Stimulated activated CD4-positive, alpha-beta T cell treated with anti-CD3 and anti-CD28 coated beads, Interleukin-2, amount 100 ng/mL, for 24 hours (primary cell): ENCODE measurements at places on chromosomes 16 and 17.

GRCh38 chr17:33363475-33363874 is 70.4 kb upstream of the ASIC2 start:
- no peak for DNase-seq

DNA sequence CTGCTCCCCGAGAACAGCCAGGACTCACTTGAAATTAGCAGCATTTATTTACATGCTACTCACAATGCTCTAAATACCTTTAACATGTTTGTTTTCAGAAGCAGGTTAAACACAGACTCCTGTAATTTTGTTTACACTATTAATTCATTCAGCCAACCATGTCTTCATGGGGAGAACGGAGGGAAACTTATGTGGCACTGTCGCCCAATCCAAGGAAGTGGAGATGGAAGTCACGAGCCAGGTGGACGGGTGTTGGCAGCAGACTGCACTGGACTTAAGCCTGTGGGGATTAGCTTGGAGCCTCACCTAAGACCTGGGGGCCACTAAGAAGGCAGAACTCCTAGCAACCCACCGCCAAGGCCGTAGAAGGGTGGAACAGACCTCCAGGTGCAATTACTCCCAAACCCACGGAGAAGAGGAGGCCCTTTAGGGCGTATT is 8.8 kb upstream of the GFAP start:
- no peak for DNase-seq

GRCh38 chr17:37740915-37741314 is 3.9 kb downstream of the HNF1B start:
- no peak for DNase-seq

DNA sequence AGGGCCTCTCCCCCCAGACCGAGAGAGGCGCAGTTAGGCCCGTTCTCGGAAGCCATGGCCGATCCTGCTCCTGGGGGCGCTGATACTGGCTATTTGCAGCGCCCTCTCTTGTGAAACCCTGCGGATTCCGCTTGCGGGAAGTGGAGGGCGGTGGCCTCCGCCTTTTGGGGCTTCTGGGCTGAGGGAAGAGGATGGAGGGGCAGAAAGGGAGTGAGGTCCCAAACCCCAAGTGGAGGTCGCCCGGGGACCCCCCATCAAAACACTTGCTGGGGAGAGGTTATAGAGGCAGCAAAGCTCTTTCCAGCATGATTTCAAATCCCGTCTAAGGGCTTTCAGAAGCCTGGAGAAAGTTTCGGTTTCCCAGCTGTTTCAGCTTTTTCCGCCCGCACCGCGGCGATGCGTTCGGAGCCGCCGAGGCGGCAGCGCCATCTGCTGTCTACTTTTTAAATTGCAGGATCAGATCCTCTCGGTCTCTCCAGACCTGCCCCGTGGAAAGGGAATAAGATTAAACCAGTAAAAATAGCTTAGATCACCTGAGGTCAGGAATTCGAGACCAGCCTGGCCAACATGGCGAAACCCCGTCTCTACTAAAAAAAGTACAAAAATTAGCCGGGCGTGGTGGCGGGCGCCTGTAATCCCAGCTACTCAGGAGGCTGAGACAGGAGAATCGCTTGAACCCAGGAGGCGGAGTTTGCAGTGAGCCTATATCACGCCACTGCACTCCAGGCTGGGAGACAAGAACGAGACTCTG is 15.8 kb downstream of the SNX20 start:
- peak; percentile 90 for DNase-seq

DNA sequence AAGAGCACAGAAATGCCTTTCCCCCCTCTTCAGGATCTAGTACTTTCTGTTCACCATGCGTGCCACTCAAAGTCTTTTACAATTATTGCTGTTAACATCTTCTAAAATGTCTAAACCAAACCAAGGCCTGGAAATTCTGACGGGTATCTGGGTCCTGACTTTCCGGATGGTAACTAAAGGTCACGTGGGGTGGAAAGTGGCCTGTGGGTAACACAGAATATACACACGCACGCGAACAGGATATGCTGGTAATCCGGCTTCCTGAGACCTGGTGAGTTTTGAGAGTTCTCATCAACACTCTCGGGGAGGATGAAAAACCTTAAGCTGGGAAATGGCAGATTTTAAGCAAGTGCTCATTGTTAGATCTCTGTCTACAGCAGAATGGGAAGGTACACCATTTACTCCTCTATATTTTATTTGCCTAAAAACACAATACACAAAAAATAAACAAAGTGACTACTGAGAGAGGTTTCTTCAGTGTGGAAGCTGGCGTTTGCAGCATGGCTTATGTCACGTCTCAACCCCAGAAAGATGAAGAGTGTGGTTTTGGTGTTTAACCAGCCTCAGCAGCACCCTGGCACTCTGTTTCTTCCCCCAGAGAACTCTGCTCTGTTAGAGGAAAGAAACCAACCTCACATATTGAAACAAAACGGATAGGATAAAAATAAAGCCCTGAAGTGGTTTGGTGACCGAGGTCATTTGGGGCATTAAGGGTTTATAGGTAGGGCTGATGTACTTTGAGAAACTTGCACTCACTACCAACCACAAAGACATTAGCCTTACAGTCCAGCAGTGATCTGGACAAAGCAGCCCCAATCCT is 37.3 kb downstream of the SMG6 start:
- peak; percentile 84 for DNase-seq

DNA sequence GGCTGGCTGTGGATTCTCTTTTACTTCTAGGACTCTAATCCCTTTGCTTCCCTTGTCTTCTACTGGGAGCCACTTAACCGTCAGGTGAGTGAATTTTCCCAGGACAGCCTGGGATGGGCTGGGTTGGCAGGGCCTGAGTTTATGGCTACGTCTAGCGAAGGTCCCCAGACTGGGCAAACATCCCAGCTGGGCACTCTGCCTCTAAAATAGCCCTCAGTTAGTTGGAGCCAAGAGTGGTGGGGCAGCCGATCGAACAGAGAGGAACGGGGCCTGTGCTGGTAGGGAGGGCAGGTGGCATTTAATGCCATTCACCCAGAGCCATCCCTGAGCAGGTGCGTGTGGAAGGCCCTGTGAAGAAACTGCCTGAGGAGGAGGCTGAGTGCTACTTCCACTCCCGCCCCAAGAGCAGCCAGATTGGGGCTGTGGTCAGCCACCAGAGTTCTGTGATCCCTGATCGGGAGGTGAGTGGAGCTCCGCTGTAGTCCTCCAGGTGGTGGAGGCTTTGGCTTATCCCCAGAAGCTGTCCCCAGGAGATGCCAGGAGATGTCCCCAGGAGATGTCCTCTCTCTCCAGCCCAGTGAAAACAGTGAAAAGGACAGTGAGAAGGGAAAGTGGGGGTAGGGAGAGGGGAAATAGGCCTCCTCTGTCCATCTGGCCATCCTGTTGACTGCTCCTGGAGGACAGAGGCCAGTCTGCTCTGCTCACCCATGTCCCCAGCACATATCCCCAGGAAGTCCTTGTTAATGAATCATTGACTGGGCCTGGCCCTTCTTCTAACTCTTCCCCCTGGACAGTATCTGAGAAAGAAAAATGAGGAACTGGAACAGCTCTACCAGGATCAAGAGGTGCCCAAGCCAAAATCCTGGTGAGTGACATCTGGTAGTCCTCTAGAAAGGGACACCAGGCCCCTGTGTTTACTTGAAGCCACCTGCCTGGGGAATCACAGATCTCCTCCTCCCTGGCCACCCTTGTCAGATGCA is 4.4 kb downstream of the PNPO start:
- DNase-seq, result no peak

DNA sequence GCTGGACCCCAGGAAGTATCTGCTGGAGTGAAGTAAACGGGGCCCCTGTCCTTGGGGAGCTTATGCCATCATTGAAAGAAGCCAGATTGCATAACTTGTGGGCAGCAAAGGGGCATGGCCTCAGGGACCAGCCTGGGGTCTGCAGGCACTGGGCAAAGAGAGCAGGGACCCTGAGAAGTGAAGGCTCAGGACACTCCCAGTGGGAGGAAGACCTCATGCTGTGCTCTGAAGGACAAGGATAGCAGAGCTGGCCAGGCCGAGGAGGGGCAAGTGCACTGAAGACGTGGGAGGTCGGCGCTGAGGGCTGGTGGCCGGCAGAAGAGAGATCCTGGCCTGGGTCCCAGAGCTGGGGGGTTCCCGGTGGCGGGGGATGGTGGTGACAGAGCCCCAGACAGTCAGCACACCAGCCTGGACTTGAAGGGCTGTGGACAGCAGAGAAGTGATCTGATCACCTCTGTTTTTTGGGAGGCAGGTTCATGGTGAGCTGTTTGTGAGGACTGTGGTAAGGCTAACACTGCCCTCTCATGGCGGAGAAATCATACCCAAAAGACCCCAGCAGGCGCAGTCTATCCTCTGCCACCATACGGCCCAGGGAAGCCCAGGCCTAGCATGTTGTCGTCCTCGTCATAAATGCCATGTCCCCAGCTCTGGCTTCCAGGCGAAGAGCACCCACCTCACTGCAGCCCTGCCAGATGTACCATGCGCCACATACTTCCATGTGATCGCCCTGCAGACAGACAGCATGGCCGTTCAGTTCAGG is 7.1 kb upstream of the CNP start:
- no peak for DNase-seq

DNA sequence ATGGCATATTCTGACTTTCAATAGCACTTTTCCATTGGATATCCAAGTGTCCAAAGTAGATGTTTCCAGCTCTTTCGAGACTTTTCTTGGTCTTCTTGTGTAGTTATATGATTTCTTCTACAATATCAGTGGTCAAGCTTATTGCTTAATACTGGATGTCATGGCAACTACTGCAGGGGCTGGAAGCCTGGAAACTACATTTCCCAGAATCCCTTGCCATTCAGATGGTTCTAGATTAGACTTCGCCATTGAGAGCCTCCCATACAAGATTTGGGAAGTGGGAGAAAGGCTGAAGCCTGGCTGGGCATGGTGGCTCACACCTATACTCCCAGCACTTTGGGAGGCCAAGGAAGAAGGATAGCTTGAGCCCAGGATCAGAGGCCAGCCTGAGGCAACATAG is 153.6 kb downstream of the C16orf95 start:
- DNase-seq, result no peak

DNA sequence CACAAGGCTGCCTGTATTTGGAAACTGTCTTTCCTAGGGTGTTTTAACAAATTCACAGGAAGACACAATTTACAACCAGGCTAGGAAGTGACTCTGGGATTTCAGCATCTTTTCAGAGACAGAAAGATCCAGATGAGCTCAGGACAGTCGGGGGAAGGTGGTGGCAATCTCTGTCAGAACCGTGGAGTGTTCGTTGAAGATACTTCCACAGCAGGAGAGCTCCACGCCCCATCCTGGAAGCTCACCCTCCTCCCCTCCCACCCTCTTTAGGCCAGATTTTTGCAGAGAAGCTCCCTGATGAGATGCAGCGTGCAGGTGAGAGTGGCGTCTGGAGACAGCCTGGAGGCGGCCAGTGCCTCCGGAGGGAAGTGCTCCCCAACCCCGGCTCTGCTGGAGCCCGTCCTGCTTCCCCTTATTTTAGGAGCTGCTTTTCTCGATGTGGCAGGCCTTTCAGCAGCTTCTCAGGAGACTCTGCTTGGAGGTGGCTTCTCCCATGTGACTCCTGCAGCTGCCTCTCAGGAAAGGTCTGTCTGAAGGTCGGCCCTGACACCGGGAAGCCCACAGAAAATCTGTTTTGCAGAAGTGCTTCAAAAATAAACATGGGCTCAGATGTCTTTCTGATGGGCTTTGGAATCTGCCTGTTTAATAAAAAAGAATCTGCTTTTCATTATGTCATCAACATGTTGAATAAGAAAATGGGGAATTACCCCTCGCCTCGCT is 186.4 kb upstream of the CHMP6 start:
- no peak for DNase-seq

DNA sequence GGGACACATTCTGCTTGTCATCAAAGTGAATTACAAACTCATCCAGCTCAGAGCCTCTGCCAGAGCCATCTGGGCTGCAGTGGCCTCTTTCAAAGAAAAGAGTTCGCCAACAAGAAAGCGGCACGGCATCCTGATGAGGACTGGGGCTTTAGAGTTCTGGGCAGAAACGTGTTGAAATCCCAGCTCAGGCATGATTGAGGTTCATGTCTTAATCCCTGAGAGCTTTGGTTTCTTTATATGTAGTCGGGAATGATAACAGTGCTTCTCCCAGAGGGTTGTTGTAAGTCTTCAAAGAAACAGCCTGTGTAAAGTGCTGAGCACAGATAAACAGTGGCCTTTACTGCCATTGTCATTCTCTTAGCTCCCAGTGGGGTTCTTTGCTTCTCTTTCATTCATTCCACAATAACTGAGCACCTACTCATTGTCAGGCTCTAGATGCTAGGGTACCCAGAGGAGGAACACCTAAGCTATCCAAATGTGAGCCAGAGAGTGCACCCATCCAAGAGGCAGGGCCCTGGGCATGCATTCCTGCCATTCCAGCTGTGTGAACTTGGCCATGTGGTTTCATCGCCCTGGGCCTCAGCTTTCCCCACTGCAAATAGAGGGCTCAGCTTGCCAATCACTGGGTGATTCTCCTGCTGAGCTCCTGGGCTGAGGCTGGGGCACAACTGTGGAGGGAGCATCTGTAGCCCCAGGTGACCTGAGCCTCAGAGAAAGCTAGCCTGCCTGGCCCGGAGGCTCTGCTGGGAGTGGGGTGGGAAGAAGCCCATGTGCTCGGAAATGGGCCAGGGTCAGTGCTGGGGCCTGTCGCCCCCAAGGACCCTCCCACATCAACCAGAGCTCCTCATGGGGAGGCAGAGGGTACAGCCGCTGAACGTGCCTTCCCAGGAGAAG is 38.3 kb upstream of the CRHR1 start:
- DNase-seq, result no peak
